Activated CD8-positive, alpha-beta memory T cell treated with anti-CD3 and anti-CD28 coated beads for 1 hour (primary cell): ENCODE measurements at places on chromosomes 6 and 20.

DNA sequence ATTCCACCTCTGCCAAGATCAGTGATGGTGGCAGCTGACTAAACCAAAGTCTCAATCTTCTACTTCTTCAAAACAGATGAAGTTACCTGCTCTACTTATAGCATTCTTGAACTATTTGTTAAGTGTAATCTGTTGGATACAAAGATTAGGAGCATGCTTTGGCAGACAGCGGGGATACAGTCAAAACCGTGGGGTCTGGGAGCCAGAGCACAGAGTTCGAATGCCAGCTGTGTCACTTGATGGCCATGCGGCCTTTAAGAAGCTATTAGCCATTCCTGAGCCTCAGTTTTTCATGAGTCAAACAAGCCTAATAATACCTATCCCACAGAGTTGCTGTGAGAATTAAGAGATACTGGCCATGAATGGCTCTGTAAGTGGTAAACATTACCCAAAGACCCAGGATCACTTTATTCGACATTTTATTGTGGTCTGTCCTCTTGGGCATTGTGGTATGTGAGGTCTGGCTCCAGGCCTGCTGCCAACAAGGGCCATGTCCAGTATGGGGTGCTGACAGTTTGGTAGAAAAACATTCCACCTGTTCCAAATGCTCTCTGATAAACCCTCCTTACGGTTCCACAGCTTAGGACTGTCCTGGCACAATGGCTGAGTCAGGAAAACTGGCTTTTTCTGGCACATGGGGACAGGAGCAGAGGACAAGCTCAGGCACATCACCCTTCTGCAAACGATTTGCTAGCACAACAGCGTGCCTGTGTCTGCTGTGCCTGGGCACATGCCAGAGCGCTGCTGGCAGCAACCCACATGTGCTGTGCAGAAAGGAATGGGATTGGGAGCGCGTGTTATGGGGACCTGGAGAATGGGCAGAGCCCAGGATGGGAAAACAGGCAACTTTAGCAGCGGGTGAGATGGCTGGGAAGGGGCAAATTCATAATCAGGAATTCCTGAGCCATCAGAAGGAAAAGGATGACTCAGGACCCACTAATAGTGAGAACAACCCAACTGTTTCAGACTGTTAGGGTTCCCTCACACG is 15.7 kb upstream of the FAM83C start:
- DNase-seq: no peak

DNA sequence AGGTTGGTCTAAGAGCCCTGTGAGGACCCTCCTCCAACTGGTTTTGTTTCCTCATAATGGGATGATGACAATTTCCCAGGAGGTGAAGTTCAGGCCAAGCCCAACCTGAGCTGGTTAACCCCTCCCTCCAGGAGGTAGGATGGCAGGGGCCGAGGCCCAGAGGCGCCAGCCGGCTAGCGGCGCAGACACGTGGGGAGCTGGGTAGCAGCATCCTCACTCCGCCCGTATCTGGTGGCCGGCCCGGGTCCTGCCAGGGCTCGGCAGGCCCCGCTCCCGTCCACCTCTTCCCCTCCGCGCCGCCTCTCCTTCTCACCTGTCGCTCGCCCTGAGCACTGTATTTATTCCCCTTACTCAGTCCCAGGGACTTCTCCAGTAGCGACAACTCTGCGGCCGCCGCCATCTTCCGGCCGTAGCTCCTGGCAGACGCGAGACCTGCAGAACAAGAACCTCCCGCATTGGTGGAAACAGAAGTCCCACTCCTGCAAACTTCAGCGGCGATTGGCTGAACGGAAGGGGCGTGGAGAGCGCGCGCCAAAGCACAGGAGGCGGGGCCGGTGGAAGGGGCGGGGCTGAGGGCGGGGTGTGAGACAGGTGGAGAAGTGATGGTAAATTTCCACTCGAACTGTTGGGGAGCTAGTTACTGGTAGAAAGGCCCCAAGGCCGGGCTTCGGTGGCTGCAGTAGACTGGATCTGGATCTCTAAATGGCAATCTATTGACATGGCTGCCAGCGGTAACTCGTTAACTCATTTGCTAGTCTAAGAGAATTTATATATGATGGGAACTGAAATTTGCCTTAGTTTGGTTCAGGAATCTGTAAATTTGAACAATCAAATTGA is at the start of gene EEF1E1:
TSS of gene EEF1E1 (minus strand) at position 427 of the 837 bp plus-strand sequence. CDS start at position 400, 27 bp downstream.
- peak; percentile 98 for DNase-seq

- DNase-seq: no peak
These were observed 71.5 kb downstream of the NCR2 start for GRCh38 chr6:41406728-41407489.

DNA sequence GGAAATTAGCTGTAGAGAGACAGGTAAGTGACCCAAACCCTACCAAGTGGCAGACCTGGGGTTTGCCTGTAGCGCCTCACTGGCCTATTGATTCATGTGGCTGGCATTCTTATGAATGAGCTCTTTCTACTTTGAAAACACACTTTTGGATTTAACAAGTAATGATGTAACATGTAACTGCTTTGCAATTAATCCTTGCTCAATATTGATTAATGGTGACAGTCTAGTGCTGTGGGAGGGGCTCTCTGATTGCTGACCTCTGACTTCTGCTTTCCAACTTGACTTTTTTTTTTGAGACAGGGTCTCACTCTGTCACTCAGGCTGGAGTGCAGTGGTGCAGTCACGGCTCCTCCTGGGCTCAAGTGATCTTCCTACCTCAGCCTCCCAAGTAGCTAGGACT is 82.7 kb downstream of the TIAM2 start:
- no peak for DNase-seq

- no peak for DNase-seq
These were observed 348.8 kb upstream of the PLCB4 start for GRCh38 chr20:8720089-8720488.

DNA sequence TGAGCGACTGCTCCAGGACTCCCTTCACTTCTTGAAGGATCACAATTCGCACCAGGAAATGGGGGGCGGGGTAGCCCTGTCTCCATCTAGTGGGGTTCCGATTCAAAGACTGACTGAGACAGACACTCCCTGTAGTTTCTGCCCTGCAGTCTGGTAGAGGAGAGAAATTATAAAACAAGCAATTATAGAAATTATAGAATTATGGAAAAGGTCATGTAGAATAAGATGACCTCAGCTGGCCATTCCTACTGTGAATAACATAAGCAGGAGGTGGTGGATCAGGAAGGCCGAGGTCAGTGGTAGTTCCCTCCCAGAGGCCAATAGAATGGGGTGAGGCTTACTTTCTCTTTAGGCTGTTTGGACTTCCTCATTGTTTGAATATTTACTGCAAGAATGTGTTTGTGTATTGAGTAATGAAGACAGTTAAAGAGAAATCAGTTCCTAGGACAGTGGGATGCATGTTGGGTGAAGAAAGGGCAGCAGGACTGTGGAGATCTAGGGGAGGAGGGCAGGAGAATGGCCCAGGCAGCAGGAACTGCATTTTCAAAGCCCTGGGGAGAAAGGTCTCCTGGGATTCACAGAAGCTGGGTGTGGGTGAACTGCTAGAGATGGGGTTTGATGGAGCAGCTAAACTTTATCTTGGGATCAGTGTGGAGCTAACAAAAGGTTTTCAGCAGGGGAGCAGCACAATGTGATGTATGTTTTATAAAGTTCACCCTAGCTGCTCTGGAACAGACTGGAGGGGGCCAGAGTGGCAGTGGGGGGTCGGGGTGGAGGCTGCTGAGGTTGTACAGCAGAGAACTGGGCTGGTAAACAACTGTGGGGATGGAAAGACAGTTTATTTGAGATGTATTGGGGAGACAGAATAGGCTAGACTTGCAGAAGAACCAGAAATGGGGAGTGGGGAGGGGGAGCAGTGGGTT is 2.1 kb downstream of the ZNF341 start:
- no peak for DNase-seq

DNA sequence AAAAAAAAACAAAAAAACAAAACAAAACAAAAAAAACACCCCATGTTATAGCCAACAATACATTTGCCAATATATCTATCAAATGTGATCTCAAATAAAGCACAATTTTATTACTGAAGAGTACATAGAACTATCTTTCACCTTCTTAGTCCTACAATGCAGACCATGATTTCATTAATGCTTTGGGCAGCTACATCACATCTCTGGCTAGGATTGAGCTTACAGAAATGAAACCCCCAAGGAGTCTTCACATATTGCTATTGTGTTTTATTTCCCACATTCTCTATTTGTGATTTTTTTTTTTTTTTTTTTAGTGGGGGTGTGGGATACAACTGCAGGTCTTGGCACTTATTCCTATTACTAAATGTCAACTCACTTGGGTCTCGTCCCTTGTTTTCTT is 189.3 kb downstream of the BACH2 start:
- no peak for DNase-seq

GRCh38 chr20:19071446-19071725 is 141.1 kb upstream of the SLC24A3 start:
- no peak for DNase-seq

DNA sequence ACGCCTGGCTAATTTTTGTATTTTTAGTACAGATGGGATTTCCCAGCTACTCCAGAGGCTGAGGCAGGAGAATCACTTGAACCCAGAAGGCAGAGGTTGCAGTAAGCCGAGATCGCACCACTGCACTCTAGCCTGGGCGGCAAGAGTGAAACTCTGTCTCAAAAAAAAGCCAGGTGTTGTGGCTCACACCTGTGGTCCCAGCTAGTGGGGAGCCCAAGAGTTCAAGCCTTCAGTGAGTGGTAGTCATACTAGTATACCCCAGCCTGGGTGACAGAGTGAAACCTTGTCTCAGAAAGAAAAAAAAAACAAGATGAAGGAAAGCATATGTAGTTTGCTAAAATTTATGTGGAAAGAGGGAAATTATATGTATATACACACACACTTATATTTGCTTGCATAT is 20.0 kb upstream of the POU5F1 start:
- no peak for DNase-seq

DNA sequence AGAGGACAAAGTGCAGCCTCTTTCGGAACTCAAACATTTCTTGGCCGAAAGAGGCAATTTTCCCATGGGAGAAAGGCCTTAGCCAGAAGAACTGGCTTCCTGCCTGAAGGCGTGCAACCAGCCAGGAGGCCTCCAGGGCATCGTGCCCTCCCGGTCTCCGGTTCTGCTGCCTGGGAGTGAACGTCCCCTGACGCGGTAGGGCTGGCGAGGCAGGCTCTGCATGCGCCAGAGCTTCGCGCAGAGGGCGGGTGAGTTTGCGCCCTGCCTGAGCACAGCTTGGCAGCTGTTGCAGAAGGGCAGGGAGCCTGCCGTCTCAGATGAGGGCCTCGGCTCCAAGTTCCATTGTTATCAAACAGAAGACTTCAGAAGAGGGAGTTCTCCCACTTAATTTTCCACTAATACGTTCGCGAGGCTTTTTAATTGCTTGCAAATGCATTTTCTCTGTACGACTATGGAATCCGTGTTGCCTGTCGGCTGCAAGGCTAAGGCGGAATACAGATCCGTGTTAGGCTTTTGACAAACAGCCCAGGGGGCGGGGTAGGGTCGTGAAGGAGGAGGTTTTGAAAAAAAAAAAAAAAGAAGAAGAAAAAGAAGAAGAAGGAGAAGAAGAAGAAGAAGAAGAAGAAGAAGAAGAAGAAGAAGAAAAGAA is 5.5 kb upstream of the TFAP2D start:
- no peak for DNase-seq

GRCh38 chr20:11447371-11448100 is 470.2 kb upstream of the BTBD3 start:
- no peak for DNase-seq

- no peak for DNase-seq
These were observed 3.4 kb downstream of the VARS2 start for GRCh38 chr6:30917487-30917886.

DNA sequence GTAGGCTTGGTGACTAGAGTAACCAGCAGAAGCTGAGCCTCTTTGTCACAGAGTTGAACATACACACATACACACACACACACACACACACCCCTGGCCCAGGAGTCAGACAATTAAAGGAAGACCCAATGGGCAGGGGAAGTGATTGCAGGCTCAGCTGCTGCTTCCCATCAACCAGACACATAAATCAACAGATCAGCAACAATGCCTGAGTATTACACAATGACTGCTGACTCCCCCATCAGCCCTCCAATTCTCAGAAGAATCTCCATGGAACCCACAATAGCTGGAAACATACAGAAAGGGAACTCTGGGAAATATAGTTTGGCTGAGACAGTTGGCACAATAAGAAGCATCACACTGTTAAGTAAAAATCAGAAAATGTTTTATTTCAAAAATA is 270.4 kb upstream of the PLCB4 start:
- no peak for DNase-seq

GRCh38 chr6:166055801-166056200 is 111.8 kb downstream of the TBXT start:
- no peak for DNase-seq

DNA sequence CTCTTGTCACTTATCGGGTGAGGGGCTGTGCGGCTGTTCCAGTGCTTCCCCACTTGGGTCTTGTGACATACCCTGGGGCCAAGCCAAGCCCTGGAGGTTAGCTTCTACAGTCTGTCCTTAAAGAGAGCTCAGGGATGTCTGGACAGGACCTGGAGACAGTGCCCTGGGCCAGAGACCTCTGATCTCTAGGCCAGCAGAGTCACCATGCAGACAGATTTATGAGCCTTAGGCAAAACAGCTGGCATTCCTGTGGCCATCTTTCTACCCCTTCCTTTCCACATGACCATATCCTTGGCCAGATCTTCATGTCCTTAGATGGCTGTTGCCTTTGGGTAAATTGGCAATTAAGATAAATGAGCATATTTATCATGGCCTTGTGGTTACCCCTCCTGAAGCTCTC is 678.6 kb downstream of the MAFB start:
- no peak for DNase-seq
